Activated naive CD4-positive, alpha-beta T cell treated with anti-CD3 and anti-CD28 coated beads for 36 hours (primary cell): ENCODE measurements at places on chromosomes 3 and 15.
A peak's percentile ranks its signal among the peaks of the same experiment; 100 is the strongest.

- no peak for DNase-seq
These were observed 25.2 kb downstream of the COLQ start for GRCh38 chr3:15496341-15496664.

DNA sequence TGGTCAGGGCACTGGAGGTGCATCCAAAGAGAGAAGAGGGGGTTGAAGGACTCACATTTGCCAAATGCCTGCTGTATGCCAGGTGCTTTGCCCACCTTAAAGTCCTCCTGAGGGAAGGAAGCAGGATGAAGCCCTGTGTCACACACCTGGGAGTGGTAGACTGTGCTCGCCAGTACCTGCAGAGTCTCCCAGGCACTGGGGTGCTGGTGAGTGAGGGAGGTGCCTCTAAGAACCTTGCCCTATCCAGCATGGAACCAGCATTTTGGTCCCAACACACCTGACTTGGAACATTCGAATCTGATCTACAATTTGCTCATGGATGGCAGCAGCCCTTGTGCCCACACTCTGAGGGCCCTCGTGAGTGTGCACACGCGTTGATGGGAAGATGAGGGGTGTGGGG is 76.7 kb downstream of the SEC22A start:
- no peak for DNase-seq

GRCh38 chr3:99475229-99475628 is 163.2 kb upstream of the COL8A1 start:
- no peak for DNase-seq

DNA sequence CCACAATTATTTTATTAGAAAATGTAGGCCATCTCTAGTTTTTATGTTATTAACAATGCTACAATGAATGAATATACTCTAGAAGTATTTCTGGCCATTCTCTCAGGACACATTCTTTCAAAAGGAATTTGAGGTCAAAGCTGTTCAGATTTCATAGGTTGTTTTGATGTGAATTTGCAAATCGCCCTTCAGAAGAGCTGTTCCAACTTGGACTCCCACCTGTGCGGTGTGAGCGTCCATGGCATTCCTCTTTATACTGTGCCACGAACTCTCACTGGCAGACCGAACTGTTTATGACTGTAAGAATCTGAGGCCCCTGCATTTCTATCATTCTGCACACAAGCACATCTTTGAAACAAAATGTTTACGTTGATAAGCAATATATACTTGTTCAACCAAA is 18.6 kb upstream of the SLC24A5 start:
- no peak for DNase-seq

GRCh38 chr3:10286596-10287295 is 6.0 kb downstream of the GHRL start:
- DNase-seq = peak; percentile 67

DNA sequence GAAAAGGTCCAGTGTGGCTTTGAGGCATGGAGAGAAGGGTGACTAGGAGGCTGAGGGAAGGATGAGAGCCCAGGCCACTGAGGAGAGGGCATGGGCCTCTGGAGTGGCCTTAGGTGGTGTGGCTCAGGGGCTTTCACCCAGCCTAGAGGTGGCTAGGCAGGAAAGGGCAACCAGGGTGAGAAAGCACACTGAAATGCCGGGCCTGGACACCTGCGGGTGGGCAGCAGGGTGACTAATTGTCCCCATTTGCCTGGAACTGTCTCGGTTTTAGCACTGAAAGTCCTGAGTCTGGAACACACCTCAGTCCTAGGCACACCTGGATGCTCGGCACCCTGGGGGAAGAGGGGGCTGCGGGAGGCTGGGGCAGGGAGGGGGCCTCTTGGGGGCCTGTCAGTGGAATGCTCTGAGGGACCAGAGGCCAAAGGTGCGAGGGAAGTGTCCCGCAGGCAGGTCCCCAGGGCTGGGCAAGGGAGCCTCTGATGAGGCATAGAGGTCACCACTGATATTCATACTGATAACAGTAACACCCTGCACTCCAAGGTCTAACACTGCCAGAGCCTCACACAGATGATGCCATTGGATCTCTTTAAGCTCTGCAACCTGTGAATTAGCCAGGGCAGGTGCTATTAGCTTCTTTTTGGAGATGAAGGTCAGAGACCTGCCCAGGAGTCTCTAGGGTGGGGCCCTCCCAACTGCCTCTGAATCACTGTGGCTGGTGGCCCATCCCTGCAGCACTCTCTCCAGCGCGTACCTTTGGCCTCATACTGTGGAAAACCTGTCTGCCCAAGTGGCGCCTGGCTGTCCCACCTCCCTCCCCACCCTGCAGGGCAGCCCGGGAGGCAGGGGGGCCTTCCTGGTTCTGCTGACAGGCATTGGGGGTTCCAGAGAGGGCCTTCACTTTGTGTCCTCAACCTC is 3.0 kb upstream of the PHGR1 start:
- no peak for DNase-seq

- DNase-seq = no peak
These were observed 423.2 kb downstream of the IL5RA start for GRCh38 chr3:2686816-2687502.

GRCh38 chr15:68365140-68365745 is 66.7 kb downstream of the ITGA11 start:
- peak; percentile 23 for DNase-seq

DNA sequence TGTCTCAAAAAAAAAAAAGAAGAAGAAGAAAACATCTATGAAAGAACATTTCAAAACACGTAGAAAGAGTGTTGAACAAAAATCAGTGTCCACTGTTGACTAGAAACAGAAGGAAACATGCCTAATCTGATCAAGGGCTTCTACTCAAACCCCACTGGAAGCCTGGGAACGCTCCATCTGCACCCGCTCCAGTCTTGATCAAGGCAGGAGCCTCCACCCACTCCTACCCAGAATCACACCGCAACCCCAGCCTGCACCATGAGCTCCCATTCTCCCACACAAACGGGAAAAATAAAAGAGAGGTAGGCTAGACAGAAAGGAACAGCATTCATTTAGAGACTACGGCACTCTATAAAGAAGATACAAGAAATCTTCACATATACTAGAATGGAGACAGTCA is 40.9 kb upstream of the OCA2 start:
- no peak for DNase-seq

GRCh38 chr3:151768393-151768930 is 34.7 kb downstream of the AADACL2 start:
- DNase-seq = no peak
